ENCODE measurements at places on chromosomes 11 and 22. TPM values are rescaled to one million over a fixed set of nuclear protein-coding genes. Genes with fewer than 3 reads are reported as not detected.
A peak's percentile ranks its signal among the peaks of the same experiment; 100 is the strongest.

DNA sequence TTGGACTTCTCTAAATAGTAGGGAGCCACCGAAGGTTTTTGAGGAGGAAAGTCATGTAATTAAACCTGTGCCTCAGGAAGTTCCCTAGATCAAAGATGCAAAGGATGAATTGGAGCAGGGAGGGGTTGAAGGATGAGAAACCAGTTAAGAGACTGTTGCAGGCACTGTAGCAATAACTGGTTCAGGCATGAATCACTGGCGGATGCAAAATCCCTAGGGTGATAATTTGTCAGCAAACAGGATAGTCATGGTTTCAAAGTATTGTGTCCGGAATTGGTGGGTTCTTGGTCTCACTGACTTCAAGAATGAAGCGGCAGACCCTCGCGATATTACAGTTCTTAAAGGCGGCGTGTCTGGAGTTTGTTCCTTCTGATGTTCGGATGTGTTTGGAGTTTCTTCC, 19.9 kb downstream of the TRIOBP start:
- no peak overlapping the region for H3K27ac ChIP-seq
- no peak for DNase-seq
- no peaks in the 10 kb centered on the region for H3K36me3 ChIP-seq

- H3K27me3 ChIP-seq, result no peaks in the 10 kb centered on the region
- DNase-seq, result no peak
- peaks cover 34% of the 10 kb centered on the region for H3K4me1 ChIP-seq
- H3K4me3 ChIP-seq, result no peak overlapping the region
These were observed 109.6 kb downstream of the USP35 start for GRCh38 chr11:78298291-78298771.

DNA sequence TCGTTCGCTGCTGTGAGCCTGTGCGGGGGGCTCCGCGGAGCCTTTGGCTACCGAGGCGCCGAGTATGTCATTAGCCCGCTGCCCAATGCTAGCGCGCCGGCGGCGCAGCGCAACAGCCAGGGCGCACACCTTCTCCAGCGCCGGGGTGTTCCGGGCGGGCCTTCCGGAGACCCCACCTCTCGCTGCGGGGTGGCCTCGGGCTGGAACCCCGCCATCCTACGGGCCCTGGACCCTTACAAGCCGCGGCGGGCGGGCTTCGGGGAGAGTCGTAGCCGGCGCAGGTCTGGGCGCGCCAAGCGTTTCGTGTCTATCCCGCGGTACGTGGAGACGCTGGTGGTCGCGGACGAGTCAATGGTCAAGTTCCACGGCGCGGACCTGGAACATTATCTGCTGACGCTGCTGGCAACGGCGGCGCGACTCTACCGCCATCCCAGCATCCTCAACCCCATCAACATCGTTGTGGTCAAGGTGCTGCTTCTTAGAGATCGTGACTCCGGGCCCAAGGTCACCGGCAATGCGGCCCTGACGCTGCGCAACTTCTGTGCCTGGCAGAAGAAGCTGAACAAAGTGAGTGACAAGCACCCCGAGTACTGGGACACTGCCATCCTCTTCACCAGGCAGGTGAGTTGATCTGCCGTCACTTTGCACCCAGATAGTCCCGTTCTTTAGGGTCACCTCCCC, 1.0 kb downstream of the ADAMTS15 start:
- peak overlapping the region; percentile 45 for H3K4me3 ChIP-seq
- H3K27ac ChIP-seq, result peak overlapping the region; percentile 13
- DNase-seq, result no peak
- no peaks in the 10 kb centered on the region for H3K4me1 ChIP-seq
- H3K27me3 ChIP-seq, result peaks cover 15% of the 10 kb centered on the region
- H3K36me3 ChIP-seq, result no peaks in the 10 kb centered on the region

GRCh38 chr22:46491946-46492345, 45.5 kb downstream of the CELSR1 start:
- H3K4me3 ChIP-seq, result no peak overlapping the region
- no peaks in the 10 kb centered on the region for H3K4me1 ChIP-seq
- no peaks in the 10 kb centered on the region for H3K36me3 ChIP-seq
- no peaks in the 10 kb centered on the region for H3K27me3 ChIP-seq

DNA sequence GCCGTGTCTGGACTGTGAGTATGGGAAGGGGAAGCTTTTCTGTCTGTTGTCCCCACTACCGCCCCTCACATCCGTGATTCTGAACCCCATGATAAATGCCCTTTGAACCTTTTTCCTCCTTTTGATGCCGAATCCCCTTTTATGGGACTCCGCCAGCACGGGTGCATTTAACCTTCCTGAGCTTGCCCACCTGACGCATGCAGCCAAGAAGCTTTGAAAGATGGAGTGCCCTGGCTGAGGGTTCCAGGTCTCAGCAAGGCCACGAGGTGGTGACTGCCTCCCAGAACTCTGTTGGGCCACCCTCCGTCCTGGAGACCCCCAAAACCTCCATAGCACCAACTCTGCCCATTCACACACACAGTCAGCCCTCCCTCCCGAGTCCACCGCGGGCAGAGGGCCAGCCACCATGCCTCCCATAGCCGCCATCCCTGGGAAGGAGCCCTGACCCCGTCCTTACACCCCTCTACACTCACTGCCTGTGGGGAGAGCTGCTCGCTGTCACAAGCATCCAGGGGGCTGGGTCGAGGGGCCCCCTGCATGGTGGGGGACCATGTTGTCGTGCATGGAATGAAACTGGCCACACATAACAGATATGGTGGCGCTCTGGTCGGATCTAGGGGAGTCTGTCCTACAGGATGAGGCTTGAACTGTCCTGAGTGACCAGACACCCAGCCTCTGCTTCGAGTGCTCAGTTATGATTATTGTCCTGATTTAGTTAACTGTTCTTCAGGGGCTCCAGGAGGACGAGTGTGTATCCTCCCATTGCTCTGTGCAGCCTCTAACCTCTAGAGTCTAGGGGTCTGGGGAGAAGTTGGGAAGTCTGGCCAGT, 822 bp upstream of the COMT start:
- peaks cover 17% of the 10 kb centered on the region for H3K4me1 ChIP-seq
- DNase-seq, result no peak
- H3K36me3 ChIP-seq, result no peaks in the 10 kb centered on the region
- H3K27ac ChIP-seq, result peak overlapping the region; percentile 91

Gene TMEM191B
- total RNA-seq, result not detected

- DNase-seq, result no peak
- no peak overlapping the region for H3K4me3 ChIP-seq
- no peaks in the 10 kb centered on the region for H3K36me3 ChIP-seq
- H3K4me1 ChIP-seq, result no peaks in the 10 kb centered on the region
These were observed 38.2 kb upstream of the FSHB start for GRCh38 chr11:30192620-30193019.

DNA sequence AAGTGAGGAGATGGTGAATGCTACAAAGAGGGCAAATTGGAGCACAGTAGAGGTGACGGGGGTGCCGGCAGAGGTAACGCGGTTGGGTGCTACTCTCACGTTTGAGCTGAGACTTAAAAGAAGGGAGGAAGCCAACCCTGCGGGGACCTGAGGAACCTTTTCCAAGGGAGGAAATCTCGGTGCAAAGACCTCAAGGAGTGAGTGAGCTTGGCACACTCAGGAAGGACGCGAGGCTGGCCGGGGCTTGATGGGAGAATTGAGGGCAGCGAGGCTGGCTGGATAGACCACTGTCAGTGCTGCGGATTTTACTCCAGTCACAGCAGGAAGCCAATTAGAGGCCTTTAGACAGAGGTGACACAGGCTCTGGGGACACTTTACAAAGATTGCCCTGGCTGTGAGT, 25.0 kb downstream of the TSKU start:
- no peak overlapping the region for H3K4me3 ChIP-seq
- H3K36me3 ChIP-seq, result no peaks in the 10 kb centered on the region
- no peak for DNase-seq
- peaks cover 5% of the 10 kb centered on the region for H3K4me1 ChIP-seq

DNA sequence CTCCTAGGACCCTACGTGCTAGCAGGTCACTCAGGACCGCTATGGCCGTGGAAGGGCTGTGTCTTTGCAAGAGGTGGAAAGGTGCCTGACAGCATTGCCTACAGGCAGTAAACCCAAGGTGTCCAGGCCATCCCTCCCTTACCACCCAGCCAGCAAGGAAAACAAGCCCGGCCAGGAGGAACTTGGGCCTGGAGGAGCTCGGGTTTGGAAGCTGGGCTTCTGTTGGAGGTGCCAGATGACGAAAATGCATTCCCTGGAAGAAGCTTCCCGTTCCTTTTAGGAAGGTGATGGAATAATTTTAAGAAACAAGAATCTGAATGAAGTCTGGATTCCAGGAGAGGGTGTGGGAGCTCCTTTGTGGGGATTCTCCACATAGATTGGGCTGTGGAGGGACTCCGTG, 23.6 kb downstream of the FBLN1 start:
- H3K4me1 ChIP-seq, result no peaks in the 10 kb centered on the region
- peak overlapping the region; percentile 33 for H3K27ac ChIP-seq
- H3K27me3 ChIP-seq, result no peaks in the 10 kb centered on the region
- no peak for DNase-seq

Gene ANO3
- total RNA-seq, result 0.67 TPM

Gene PHF21B
- total RNA-seq, result 0.24 TPM

DNA sequence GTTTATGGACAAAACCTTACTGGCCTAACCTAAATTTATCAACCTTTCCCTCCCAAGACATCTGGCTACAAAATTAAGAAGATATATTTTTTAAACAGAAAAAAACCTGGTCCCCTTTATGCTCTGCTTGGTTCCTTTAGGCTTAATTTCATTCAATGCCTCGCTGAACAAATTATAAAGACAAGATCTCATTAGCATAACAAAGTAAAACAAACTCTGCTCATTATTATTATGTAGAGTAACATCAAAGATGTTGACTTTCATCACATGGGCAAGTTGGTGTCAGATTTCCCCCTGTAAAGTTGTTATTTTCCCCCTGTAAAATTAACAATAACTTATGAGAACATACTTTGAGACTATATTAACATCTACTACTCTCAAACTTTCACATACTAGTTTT, 11.0 kb downstream of the RRAS2 start:
- no peak for DNase-seq
- no peaks in the 10 kb centered on the region for H3K36me3 ChIP-seq
- H3K27ac ChIP-seq, result no peak overlapping the region

- no peak for DNase-seq
- no peaks in the 10 kb centered on the region for H3K36me3 ChIP-seq
- H3K4me1 ChIP-seq, result no peaks in the 10 kb centered on the region
These were observed 423.9 kb upstream of the CHORDC1 start for GRCh38 chr11:90646706-90647105.

DNA sequence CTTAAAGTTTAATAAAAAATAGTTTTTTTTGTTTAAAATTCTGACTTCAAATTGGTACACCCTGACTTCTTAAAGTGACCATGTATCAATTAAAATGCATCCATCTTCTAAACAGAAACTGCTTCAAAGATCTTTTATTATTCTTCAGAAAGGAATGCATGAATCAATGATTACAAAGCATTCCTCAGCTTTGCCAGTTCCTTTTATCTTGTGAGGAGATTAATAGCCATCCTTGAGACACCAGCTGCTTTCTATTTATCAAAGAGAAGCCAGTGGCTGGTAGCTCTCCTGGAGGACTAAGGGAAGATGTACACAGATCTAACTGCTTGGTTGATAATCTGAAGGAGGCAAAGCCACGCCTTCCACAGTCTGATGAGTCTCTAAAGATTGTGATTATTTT, 2222.5 kb downstream of the LRRC4C start:
- H3K4me3 ChIP-seq, result no peak overlapping the region
- no peak overlapping the region for H3K27ac ChIP-seq
- no peaks in the 10 kb centered on the region for H3K27me3 ChIP-seq
- no peaks in the 10 kb centered on the region for H3K4me1 ChIP-seq

DNA sequence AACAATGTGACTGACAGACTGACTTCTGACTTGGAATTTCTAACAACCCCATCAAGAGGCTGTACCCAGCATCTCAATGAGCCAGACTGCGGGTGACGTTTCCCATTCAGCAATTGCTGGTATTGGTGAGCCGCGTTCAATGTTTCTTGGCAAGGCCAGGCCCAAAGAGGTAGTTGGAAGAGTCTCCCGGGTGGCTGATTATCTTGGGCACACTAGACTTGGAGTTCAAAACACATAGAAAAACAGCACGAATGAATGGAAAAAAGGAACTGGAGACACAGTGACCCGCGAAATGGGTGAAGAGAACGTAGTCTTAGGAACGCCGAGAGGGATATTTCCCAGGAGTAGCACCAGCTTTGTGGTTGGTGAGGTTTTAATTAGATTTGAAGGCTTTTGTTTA, 115.7 kb downstream of the RPS6KA4 start:
- H3K27me3 ChIP-seq, result no peaks in the 10 kb centered on the region
- no peaks in the 10 kb centered on the region for H3K4me1 ChIP-seq
- no peaks in the 10 kb centered on the region for H3K36me3 ChIP-seq
- DNase-seq, result no peak
- no peak overlapping the region for H3K27ac ChIP-seq

DNA sequence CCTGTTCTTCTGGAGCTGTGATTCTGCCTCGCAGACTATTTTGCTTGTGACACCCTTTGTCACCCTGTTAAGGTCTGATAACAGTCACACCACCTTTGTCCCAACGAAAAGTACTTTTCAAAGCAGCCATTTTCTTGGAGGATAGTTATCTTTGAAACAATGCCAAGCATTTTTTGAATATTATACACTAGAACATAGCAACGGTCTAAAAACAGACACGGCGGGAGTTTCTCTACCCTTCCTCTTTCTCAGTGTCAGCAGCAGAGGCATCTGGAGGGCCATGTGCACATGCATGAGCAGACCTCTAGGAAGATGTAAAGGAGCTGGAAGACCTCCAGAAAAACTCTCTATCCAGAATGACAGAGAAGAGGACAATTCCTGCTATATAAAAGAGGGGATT, 86.5 kb downstream of the TRPC6 start:
- no peak overlapping the region for H3K27ac ChIP-seq
- H3K27me3 ChIP-seq, result no peaks in the 10 kb centered on the region
- no peak for DNase-seq
- H3K36me3 ChIP-seq, result no peaks in the 10 kb centered on the region
- H3K4me3 ChIP-seq, result no peak overlapping the region
- H3K4me1 ChIP-seq, result no peaks in the 10 kb centered on the region

DNA sequence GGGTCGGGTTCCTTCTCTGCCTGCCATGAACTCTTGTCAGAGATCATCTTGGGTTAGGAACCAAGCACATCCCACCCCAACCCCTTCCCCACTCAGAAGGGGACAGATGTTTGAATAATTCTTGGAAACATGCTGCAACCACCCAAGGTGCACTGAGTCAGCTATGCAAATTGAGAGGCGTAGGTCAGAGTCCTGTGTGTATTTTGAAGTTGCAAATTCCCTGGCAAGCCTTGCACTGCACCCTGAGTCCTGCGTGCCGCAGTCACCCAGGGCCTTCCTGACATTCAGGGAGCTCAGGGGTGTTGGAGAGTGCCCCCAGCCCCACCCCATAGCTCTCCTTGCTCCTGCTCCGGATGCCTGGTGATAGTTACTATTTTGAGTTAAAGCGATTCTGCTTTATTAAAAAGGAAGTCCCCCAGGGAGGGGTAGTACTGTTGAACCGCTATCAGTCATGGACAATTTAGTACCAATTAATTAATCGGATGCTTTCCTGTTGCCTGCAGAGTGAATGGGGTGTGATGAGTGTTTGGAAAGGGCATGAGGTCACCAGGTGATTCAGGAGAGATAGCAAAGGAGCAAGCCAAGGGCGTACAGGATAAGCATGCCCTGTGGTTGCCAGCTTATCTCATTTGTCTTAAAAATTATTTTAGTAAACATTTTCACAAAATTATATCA, 123.7 kb downstream of the GRIK4 start:
- H3K4me1 ChIP-seq, result no peaks in the 10 kb centered on the region
- no peak overlapping the region for H3K27ac ChIP-seq
- no peak for DNase-seq
- H3K27me3 ChIP-seq, result no peaks in the 10 kb centered on the region

- peak overlapping the region; percentile 33 for H3K4me3 ChIP-seq
- H3K27me3 ChIP-seq, result peaks cover 12% of the 10 kb centered on the region
- H3K4me1 ChIP-seq, result no peaks in the 10 kb centered on the region
- no peak overlapping the region for H3K27ac ChIP-seq
- peak; percentile 72 for DNase-seq
These were observed 851 bp downstream of the SPTBN2 start for GRCh38 chr11:66728038-66728692.
